ENCODE measurements at places on chromosomes 6 and 20.

DNA sequence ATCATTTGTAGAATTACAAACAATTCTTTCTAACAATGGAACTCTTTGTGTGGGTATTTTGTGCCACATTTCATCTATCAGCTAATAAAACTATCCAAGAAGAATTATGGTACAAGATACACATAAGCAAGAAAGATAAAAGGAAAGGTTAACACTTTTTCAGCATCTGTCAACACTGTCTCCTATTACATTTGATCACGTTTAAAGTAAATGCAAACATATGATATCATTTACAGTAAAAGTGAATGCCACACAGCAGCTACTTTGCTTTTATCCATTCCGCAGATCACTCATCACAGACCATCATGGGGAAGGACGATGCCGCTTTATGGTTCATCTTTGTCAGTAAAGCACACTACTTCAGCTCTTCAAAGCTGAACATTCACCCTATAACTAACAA lies 456.4 kb upstream of the MANEA start:
- DNase-seq, result no peak

- no peak for DNase-seq
These were observed 10.7 kb upstream of the ULBP3 start for GRCh38 chr6:150079604-150080003.

DNA sequence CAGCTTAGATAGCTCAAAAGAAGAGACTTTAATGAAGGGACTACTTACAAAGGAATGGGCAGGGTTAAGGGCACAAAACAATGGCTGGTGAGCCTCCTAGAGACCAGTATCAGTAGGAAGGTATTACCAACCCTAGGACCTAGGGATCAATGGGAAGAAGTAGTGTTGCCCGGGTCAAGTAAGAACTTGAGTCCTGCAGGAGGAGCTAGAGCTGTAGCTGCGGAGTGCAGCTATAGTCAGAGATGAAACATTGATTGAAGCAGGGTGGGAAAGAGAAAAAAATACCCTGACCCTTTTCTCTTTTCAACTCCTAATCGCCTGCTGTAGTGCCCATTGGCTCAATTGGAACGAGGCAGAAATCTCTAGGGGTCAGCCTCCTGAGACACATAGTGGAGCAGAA lies 144.0 kb downstream of the FLRT3 start:
- DNase-seq, result no peak

DNA sequence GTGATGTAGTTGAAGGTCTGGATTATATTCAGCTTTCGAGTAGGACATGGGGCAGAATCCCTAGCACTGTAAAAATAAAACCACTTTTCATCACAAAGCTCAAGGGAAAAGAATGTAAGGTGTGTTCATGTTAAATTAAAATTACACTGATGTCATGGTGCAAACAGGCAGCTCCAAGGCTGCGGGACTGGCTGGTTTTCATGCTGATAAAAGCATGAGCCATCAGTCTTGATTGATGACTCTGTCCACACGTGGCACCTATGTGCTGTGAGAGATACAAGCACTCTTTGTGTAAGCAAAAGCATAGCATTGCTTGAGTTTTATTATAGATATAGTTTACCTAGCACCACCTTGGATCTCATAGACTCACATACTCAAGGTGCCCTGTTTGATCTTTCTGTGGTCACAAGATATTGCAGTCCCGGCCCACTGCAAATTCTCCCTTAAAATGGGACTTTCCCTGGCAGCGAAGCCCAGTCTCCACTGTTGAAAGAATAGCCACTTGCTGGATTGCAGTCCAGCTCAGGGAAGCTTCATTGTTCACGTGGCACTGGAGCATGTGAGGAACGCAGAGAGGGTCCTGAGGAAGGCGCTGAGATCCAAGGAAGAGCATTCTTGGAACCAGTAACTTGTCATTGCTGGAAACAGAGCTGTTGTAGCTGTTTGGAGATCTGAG lies 90.6 kb downstream of the TIAM2 start:
- DNase-seq, result no peak

- DNase-seq, result no peak
These were observed 1027.2 kb upstream of the GJE1 start for GRCh38 chr6:141105481-141105880.

DNA sequence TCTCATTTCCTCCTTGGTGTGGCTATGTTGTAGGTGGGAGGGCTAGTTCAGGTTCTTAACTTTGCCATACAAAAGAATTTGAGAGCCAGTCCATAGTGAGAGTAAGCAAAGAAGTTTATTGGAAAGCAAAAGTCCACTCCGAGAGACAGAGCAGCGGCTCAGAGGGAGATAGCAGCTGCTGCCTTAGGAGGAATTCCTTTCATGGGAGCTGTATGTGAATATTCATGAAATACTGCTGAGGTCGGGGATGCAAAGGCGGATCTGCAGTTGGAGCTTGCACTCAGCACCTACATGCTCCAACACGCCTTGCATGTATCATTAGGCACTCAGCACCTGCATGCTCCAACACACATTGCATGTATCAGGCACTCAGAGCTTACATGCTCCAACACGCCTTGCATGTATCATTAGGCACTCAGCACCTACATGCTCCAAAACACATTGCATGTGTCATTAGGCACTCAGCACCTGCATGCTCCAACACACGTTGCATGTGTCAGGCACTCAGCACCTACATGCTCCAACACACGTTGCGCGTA lies 54.9 kb downstream of the CDH4 start:
- no peak for DNase-seq

GRCh38 chr6:142294679-142295078 lies 7.1 kb upstream of the ADGRG6 start:
- DNase-seq, result no peak
